ENCODE measurements at places on chromosomes 6 and 20. TPM values are rescaled to one million over a fixed set of nuclear protein-coding genes. Genes with fewer than 3 reads are reported as not detected.

Gene BTNL2
- not detected for total RNA-seq

Gene EGFL8
- total RNA-seq = 9.7 TPM

Gene LINC00237
- total RNA-seq = not detected

Gene MAPK14
- total RNA-seq = 64.9 TPM

Gene OPN5
- total RNA-seq = not detected

Gene PI3
- not detected for total RNA-seq

Gene BTN1A1
- total RNA-seq = not detected
